ENCODE measurements at places on chromosomes 6 and 20. TPM values are rescaled to one million over a fixed set of nuclear protein-coding genes. Genes with fewer than 3 reads are reported as not detected.

DNA sequence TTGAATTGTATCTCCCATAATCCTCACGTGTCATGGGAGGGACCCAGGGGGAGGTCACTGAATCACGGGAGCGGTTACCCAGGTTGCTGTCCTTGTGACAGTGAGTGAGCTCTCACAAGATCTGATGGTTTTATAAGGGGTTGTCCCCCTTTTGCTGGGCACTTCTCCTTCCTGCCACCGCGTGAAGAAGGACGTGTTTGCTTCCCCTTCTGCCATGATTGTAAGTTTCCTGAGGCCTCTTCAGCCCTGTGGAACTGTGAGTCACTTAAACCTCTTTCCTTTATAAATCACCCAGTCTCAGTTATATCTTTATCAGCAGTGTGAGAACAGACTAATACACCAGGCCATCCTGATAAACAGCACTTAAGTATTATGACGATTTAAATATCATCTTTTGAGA, 9.0 kb upstream of the MRGBP start:
- peaks cover 16% of the 10 kb centered on the region for H3K4me1 ChIP-seq
- no peaks in the 10 kb centered on the region for H3K27me3 ChIP-seq
- H3K36me3 ChIP-seq, result no peaks in the 10 kb centered on the region
- DNase-seq, result no peak

- H3K27me3 ChIP-seq, result no peaks in the 10 kb centered on the region
- no peak for DNase-seq
- no peaks in the 10 kb centered on the region for H3K36me3 ChIP-seq
Measured at GRCh38 chr20:50526403-50526989, 16.3 kb downstream of the PTPN1 start.

- H3K27me3 ChIP-seq, result no peaks in the 10 kb centered on the region
- H3K27ac ChIP-seq, result peak overlapping the region; percentile 47
- no peaks in the 10 kb centered on the region for H3K36me3 ChIP-seq
- DNase-seq, result peak; percentile 92
- peaks cover 61% of the 10 kb centered on the region for H3K4me1 ChIP-seq
- H3K4me3 ChIP-seq, result no peak overlapping the region
Measured at GRCh38 chr6:7138921-7139358, 31.2 kb downstream of the RREB1 start.

GRCh38 chr6:33974030-33974429, 170.2 kb upstream of the MLN start:
- peaks cover 67% of the 10 kb centered on the region for H3K27me3 ChIP-seq
- no peak overlapping the region for H3K4me3 ChIP-seq
- H3K4me1 ChIP-seq, result peaks cover 4% of the 10 kb centered on the region

GRCh38 chr20:36061754-36062153, 92.8 kb upstream of the EPB41L1 start:
- no peaks in the 10 kb centered on the region for H3K27me3 ChIP-seq
- DNase-seq, result peak; percentile 50
- H3K4me3 ChIP-seq, result no peak overlapping the region
- H3K27ac ChIP-seq, result no peak overlapping the region
- H3K4me1 ChIP-seq, result peaks cover 27% of the 10 kb centered on the region

GRCh38 chr20:50439539-50440453, 70.4 kb upstream of the PTPN1 start:
- H3K27me3 ChIP-seq, result no peaks in the 10 kb centered on the region
- H3K4me3 ChIP-seq, result no peak overlapping the region
- DNase-seq, result no peak
- peak overlapping the region; percentile 79 for H3K27ac ChIP-seq

- H3K4me3 ChIP-seq, result no peak overlapping the region
- DNase-seq, result peak; percentile 67
- peak overlapping the region; percentile 67 for H3K27ac ChIP-seq
- H3K36me3 ChIP-seq, result no peaks in the 10 kb centered on the region
- H3K4me1 ChIP-seq, result peaks cover 9% of the 10 kb centered on the region
Measured at GRCh38 chr20:53901064-53901463, 169.3 kb downstream of the BCAS1 start.

GRCh38 chr20:8616792-8617191, 452.1 kb upstream of the PLCB4 start:
- no peaks in the 10 kb centered on the region for H3K36me3 ChIP-seq
- no peaks in the 10 kb centered on the region for H3K27me3 ChIP-seq
- no peaks in the 10 kb centered on the region for H3K4me1 ChIP-seq
- peak; percentile 15 for DNase-seq

- no peak overlapping the region for H3K4me3 ChIP-seq
- no peak for DNase-seq
- H3K4me1 ChIP-seq, result peaks cover 14% of the 10 kb centered on the region
- H3K27ac ChIP-seq, result no peak overlapping the region
Measured at GRCh38 chr6:139381216-139381865, 6.9 kb upstream of the CITED2 start.

GRCh38 chr20:31780839-31781238, 38.3 kb upstream of the MYLK2 start:
- no peak for DNase-seq
- H3K27ac ChIP-seq, result no peak overlapping the region
- H3K4me1 ChIP-seq, result no peaks in the 10 kb centered on the region
- no peak overlapping the region for H3K4me3 ChIP-seq

DNA sequence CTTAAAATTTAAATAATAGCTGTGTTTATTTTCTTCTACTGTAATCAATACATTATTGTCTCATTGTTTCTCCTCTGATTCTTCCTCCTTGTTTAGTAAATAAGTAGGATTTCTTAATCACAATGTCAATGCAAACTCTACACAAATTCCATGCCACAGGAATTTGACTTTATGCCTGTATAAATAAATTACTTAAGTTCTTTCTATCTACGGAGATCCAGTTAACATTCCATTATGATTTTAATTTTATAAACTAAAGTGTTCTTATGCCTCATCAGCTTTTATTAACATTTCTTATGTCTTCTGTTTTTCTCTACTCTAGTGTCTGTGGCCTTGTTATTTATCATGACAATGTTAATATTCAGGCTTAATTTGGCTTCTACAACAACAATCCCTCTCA, 1169.2 kb downstream of the GRIK2 start:
- DNase-seq, result no peak
- H3K4me3 ChIP-seq, result no peak overlapping the region
- H3K36me3 ChIP-seq, result no peaks in the 10 kb centered on the region
- H3K4me1 ChIP-seq, result no peaks in the 10 kb centered on the region
- H3K27me3 ChIP-seq, result no peaks in the 10 kb centered on the region
- H3K27ac ChIP-seq, result no peak overlapping the region

DNA sequence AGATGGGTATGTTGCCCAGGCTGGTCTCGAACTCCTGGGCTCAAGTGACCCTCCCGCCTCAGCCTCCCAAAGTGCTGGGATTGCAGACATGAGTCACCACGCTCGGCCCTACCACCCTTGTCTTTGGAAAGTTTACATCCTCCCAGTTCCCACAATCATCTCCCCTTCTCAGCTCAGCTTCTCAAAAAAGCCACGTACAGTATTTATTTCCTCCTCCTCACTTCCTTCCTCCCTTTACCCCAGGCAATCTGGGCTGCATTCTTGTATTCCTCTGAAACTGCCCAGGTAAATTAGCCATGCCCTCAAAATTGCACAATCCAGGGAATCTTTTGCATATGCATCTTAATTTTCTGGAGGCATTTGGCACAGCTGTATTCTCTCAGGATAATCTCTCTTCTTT, 7.4 kb upstream of the SLC23A2 start:
- H3K36me3 ChIP-seq, result no peaks in the 10 kb centered on the region
- peaks cover 3% of the 10 kb centered on the region for H3K27me3 ChIP-seq
- no peaks in the 10 kb centered on the region for H3K4me1 ChIP-seq
- H3K27ac ChIP-seq, result no peak overlapping the region

The GABRR1 gene
- total RNA-seq, result not detected

All from stomach (tissue), 19 donors.